ENCODE measurements at places on chromosomes 11 and 22.
A peak's percentile ranks its signal among the peaks of the same experiment; 100 is the strongest.

DNA sequence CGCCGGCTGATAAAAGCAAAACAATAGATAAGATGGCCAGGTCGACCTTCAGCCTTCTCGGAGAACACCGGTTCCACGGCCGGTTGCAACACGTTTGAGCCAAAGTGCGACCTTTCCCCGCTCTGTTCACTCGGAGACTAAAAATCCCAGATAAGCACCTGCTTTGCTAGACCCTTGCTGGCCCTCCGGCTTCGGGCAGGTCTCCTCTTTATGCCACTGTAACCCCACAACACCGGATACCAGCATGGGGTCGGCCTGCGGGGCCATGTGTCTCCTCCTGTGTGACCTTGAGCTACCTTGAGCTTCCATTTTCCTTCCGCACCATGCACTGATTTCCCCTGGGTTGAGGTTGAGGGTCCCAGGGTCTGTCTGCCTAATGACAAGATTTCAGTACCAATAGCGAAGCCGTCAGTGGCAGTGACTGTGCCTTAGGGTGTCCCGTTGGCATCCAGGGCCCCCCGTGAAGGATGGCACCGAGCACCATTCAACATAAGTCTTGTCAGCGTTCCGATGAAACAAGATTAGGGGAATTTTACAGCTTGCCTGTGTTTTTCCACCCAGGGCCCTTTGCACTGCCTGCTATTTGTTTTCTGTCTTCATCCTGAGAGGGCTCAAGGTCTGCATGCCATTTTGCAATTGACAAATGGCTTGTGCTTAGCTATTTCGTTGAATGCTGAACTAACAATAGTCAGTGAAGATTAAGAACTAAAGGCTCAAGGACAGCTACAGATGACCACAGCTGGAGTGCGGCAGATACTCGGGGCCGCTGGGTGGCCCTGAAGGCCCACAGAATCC is 118.6 kb downstream of the KCNQ1 start:
- DNase-seq = no peak

GRCh38 chr11:65577756-65578109 is 1.9 kb downstream of the EHBP1L1 start:
- DNase-seq = no peak

- no peak for DNase-seq
These were observed 24.9 kb downstream of the CDKN1C start for GRCh38 chr11:2860636-2861035.

DNA sequence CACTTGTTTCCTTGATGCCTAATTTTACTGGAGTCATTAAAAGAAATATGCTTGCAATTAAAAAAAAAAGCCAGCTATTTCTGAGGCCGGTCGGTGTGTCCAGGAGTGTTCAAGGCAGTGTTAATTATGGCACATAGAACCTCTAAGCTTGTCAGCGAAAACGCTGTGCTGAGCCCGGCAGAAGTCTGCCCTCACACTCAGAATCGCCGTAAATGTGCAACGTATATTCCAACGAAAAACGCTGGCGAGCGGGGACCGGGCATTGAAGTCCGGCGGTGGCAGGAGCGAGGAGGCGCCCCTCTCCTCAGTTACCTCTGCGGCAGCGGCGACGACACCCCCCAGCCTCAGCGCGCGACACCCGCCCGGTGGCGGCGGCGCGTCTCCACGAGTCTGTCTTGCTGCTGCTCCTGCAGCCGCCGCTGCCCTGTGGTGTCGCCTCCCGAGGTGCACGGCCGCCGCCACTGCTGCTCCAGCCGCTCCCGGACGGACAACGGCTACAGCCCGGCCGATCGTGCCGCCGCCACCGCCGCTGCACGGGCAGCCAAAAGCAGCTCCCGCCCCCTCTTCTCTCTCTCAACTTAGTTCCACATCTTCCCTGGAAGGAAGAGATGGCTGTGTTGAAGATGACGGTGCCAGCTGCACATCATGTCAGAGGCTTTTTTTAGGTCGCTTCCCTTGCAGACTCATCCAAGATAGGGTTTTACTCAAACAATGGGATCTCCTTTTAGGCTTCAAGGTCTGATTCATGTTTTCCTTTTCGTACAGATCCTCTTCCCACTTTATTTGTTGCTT is 56.0 kb downstream of the JAM3 start:
- DNase-seq = peak; percentile 55
